CD8-positive, alpha-beta memory T cell (primary cell): ENCODE measurements at places on chromosomes 5 and 9.

DNA sequence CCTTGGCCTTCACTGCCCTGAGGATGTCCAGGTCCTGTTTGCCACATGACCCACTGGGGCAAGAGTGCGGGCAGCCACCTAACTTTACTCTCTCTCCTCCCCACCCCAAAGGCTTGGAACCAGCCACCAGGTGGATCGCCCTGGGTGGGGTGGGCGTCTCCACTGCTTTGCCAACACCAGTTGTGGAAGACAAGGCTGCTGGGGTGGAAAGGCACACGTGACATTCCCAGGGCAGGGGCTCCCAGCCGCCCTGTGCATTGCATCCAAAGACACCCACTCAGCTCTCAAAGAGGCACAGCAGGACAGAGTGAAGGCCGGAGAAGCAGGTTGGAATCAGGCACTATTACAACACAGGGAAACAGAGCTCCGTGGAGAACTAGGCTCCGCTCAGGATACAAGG lies 162.2 kb downstream of the OLFM1 start:
- DNase-seq, result no peak

GRCh38 chr5:67051164-67051563 lies 145.4 kb downstream of the CD180 start:
- no peak for DNase-seq

GRCh38 chr5:135743705-135744411 lies 90.6 kb upstream of the SLC25A48 start:
- DNase-seq, result no peak

DNA sequence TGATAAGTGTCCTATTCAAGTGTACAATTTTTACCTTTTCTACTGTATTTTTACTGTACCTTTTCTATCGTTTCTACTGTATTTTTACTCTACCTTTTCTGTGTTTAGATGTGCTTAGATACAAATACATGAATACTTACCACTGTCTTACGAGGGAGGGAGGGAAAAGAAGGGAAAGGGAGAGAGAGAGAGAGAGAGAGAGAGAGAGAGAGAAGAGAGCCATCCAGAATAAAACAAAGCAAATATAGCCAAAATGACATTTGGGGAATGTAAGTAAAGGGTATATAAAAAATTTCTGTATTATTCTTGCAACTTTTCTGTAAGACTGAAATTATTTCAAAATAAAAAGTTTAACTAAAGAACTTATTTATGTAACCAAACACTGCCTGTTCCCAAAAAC lies 121.2 kb downstream of the HOMER1 start:
- DNase-seq, result no peak

GRCh38 chr5:179404321-179405053 lies 59.2 kb upstream of the ADAMTS2 start:
- no peak for DNase-seq

DNA sequence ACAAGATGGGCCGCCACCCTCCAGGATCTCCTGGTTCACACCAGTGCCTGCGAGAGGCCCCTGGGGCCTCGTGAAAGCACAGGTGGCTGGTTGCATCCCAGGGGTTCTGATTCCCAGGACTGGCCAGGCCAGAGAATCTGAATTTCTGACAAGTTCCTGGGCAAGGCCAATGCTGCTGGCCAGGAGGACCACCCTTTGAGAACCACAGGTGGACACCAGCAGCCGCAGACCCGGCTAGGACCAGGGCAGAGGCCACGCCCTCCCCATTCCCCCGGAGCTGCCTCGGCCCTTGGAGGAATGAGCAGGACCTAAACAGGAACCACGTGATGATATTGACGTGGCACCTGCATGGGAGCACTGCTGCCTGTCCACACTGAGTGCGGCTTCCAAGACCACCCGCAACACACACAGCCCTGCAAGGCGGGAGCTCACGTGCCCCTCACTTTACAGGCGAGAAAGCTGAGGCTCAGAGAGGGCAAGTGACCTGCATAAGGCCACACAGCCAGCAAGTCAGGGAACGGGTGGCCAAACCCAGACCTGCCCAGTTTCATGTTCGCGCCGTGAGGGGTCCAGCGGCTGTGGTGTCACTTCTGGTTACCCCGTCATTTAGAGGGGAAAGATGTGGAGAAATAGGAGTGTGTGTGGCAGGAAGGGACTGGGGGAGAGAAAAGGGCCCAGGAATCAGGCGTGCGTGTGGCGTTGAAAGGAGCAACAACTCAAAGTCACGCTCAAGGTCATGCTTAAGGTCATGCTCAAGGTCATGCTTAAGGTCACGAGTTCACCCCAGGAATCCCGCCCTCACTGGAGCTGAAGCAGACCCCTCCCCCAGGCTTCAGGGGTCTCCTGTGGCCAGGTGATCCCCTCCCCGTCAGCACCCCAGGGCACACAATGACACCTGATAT lies 105.9 kb upstream of the IER5L start:
- no peak for DNase-seq

GRCh38 chr5:147789820-147790219 lies 7.3 kb upstream of the JAKMIP2 start:
- DNase-seq, result no peak

- DNase-seq, result no peak
Observed at GRCh38 chr9:5482194-5482593, 28.1 kb upstream of the PDCD1LG2 start.

DNA sequence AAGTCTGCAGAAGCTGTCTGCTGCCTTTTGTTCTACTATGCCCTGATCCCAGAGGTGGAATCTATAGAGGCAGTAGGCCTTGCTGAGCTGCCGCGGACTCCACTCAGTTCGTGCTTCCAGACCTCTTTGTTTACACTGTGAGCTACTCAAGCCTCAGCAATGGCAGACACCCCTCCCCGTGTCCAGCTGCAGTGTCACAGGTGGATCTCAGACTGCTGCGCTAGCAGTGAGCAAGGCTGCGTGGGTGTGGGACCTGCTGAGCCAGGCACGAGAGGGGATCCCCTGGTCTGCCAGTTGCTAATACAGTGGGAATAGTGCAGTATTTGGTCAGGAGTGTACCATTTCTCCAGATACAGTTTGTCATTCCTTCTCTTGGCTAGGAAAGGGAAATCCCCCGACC lies 99.6 kb downstream of the SLCO4C1 start:
- no peak for DNase-seq
